Activated CD4-positive, alpha-beta T cell treated with anti-CD3 and anti-CD28 coated beads, Interleukin-2, Interleukin-6, amounts not matched to agents 100 ng/mL and 50 ng/mL, durations not matched to agents 16 hours and 8 hours (primary cell): ENCODE measurements at places on chromosomes 3 and 15.

GRCh38 chr3:195178124-195178910 is 92.6 kb downstream of the XXYLT1 start:
- no peak for DNase-seq

DNA sequence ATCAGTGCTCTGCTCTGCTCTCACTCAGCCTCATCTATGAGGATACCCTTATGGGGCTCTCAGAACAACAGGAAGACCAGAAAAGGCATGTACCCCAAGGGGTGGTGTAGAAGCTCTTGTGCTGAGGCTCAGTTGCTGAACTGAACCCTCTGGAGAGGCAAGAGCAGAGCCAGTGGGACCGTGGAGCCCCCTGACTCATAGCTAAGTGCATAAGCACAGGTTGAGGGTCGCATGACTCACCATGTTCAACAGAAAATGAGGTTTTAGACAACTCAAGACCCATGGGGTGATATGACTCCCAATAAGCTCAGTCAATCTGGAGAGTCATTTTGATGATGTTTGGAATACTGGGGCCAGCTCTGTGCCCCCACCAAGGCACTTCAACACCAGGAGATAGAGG is 37.3 kb downstream of the CRYGS start:
- DNase-seq = peak; percentile 35

DNA sequence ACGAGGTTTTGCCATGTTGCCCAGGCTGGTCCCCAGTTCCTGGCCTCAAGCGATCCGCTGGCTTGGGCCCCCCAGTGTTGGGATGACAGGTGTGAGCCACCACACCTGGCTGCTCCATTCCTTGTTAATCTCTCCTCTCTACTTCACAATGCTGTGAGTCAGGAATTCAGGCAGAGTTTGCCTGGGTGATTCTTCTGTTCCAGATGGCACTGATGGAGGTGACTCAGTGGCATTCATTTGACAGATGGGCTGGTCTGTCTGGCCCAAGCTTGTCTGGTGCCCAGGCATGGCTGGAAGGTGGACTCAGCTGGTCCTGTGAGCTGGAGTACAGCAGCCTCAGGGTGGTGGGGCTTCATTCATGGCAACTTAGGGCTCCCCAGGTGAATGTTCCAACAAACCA is 43.2 kb downstream of the SLC6A20 start:
- DNase-seq = no peak

GRCh38 chr3:108073764-108074431 is 16.9 kb downstream of the CD47 start:
- no peak for DNase-seq

DNA sequence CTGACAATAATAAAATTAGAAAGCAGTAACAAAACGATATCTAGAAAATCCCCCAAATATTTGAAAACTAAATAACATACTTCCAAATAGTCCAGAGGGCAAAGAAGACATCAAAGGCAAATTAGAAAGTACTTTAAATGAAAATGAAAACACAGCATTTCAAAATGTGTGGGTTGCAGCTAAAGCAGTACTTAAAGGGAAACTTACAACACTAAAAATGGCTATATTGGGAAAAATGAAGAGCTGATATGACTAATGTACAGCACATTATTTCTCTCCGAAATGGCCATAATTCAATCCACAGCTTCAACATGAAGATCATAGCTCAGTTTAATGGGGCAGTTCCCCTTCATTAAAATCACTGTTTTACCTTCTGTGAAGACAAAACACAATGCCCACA is 71.9 kb downstream of the FBXL22 start:
- peak; percentile 13 for DNase-seq

GRCh38 chr15:71357321-71357732 is 242.1 kb downstream of the THSD4 start:
- DNase-seq = no peak

GRCh38 chr3:62529230-62529629 is 155.9 kb upstream of the FEZF2 start:
- DNase-seq = peak; percentile 9

- no peak for DNase-seq
These were observed 24.2 kb downstream of the TRIM71 start for GRCh38 chr3:32841867-32842470.

- DNase-seq = peak; percentile 77
These were observed 31.3 kb upstream of the FURIN start for GRCh38 chr15:90837094-90837493.

GRCh38 chr3:9257092-9257491 is 7.6 kb upstream of the SRGAP3 start:
- DNase-seq = no peak

DNA sequence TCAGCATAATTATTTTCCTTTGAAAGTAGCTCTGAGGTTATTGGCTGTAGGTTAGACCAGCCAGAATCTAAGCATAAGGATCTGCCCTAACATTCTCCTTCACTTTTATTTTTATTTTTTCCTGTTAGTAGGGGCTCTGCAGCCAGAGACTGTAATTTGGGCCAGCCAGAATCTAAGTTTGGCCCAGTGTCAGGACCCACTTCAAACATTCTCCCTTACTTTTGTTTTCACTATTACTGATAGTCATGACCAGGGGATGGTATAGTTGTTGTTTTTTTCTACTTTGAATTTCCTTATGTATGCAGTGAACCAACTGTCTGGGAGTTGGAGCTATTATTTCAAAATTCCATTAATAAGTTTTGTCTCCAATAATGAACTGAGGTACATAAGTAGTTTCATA is 121.0 kb upstream of the MBNL1 start:
- no peak for DNase-seq

DNA sequence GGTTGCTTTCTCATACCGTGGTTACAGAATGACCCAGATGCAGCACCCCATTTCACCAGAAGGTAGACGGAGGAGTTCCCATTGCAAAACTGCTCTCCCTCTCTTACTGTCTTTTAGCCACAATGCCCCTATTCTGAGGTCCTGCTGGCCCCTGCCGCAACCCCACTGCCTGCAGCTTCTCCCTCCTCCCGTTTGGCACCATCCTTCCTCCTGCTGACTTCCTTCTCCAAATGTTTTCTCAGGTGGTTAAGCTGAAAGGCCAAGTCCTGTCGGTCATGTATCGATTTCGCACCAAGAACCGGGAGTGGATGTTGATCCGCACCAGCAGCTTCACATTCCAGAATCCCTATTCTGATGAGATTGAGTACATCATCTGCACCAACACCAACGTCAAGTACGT is 132.3 kb upstream of the ABHD17C start:
- no peak for DNase-seq

- DNase-seq = no peak
These were observed 150.6 kb upstream of the TGFBR2 start for GRCh38 chr3:30455840-30456239.

DNA sequence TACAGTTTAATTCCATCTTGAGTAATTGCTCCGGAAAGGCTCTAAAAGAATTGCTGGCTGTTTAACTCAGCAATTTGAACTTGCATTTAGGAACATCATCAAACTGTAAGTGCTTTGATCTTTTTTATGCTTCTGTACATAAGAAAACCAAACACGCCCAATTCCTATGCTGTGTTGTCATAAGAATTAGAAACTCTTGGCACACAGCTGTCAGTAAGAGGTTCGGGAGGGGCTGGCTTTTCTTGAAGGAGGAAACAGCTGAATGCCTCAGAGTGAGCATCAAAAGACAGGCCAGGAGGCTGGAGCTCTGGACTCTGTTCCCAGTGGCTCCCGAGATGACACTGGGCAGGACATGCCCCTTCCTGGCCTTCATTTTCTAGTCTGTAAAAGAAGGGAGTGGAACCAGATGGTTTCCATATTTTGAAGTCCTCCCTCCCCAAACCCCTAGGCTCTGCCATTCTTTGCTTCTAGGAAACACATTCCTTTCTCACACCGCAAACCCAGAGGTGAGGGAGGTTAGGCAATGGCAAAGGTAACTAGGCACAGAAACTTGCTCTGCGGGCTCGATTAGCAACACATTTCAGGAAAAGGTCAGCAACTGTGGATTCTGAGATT is 73.7 kb upstream of the DLG1 start:
- no peak for DNase-seq

GRCh38 chr3:132978464-132978863 is 59.7 kb upstream of the TMEM108 start:
- no peak for DNase-seq

DNA sequence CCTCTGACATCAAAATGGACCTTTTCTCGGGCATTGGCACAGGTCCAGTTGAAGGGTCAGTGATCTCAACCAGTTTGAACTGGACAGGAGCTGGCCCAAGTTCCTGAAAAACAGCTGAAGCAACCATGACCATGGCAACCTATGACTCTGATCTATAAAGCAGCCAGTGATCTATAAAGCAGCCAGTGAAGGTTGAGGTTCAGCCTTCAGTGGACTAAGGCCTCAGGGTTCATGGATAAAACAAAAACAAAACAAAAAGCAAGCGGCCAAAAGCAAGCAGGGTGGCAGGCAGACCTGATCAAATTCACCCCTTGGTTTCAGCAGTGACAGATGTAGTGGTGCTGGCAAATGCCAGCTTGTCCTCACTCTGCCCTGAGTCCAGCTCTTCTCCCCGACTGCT is 10.0 kb upstream of the CHRNB4 start:
- no peak for DNase-seq

DNA sequence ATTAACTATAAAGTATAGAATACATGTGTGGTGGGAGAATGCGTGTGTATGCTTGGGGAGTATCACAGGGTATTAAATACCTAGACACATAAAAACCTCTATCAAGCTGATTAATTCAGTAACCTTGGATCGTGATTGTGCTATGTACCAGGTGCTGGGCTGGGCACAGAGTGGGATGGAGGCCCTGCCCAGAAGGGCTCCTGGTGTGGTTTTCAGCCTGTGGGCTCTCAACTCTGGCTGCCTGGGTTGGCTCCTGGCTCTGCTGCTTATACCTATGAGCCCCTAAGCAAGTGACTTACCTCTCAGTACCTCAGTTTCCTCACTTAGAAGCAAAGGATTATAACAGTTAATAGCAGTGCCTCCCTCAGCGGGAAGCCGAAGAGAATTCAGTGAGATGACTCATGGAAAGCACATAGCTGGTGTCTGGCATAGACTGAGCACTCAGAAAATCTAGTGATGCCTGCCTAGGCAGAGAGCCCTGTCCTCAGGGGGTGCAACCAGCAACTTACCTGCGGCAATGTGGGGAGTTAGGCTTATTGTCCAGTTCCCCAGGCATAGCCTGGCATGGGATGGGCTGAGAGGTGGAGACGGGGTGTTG is 90.6 kb upstream of the MYZAP start:
- no peak for DNase-seq

DNA sequence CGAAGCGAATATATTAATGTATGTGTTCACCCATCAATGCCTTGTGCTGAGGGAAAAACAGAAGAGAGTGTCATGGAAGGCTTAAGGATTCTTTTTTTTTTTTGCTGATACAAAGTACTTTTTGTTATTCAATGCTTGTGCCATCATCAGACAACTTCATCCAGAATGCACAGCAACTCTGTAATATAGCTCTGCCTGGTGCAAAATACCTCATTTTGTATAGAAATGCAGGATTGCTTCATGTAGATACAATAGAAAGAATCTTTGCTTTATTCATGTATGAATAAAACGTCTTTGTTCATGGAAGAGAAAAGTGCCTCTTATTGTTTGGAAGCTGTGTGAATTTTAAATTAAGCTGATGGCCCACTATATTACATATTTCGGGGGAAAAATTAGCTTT is 62.9 kb downstream of the SH3GL3 start:
- DNase-seq = no peak

- no peak for DNase-seq
These were observed 12.2 kb downstream of the CGNL1 start for GRCh38 chr15:57388464-57388863.

DNA sequence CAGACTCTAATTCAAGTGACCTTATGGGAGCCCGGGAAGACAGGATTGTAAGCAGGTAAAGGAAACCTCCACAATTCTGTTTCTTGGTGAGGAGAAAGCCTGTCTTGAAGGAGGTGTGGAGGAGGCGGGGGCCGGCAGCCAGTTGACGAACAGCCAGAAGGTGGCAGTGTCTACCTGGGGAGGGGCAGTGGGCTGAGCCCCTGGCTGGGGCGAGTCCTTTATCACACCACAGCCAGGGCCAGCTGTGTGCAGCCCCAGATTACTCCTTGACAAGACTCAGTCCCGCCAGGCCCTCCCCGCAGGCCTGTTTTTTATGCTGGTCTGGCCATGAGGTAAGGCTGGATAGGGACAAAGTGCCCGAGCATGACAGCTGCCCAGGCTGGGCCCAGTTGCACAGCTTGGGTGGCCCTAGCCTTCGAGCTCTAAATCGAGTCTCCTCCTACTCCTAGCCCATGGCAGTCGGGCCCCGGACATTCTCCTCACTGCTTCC is 40.9 kb upstream of the IDH2 start:
- DNase-seq = peak; percentile 81

- DNase-seq = no peak
These were observed 16.9 kb downstream of the POPDC2 start for GRCh38 chr3:119643528-119643927.

GRCh38 chr3:4398941-4399245 is 68.2 kb downstream of the SUMF1 start:
- no peak for DNase-seq

DNA sequence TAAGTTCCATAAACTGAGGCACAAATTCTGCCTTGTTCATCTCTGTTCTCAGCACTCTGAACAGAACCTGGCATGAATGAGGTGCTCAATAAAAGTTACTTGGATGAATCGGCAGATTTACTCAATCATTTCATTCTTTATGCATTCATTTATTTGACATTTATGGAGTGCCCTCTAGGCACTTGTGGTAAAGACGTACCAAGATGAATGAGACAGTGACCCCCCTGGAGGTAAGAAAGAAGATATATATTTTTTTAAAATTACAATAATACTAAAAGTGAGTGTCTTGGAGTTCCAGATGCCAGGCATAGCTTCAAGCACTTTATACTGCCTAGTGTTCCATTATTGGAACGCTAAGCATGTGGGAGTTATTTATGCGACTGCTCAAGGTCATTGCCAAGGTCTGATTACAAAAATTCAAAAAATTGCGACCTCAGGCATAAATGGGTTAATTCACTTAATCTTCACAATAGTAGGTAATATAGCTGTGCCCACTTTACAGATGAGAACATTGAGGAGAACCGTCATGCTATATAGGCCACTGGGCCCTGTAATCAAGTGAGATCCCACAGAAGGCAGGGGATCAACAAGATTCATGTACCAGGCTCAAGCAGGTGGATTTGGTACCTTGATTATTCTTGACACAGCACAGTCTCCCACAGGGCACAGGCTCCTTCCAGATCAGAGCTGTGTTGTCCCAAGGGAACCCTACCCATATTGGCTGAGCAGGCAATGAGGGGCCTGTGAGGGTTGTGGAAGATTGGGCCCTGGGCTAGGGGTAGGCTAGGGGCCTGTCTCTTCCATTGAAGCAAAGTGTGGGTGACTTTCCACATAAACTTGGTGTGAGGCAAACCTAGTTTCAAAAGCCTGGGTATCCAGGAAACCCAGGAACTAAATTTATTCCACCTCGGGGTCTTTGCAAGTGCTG is 10.7 kb downstream of the XIRP1 start:
- DNase-seq = no peak

GRCh38 chr3:42162462-42162861 is 71.3 kb downstream of the TRAK1 start:
- no peak for DNase-seq
